ENCODE measurements at places on chromosomes 6 and 20.

DNA sequence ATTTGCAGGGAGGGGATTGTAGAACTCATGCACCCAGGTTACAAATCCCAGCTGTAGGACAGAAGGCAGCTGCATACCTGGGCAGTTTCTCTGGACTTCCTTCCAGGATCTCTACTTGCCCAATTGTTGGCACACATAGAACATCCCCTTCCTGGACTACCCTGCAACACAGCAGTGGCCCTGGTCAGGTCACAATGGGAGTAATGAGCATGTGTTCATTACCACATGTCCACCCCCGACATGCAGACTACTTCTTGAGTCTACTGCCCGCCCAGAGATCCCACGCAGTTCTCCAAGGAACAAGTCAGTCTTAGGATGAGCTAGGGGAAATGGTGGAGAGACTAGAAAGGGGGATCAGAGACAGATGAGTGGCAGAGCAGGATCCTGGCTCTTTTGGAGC is 5.1 kb downstream of the PEX6 start:
- no peak for DNase-seq

DNA sequence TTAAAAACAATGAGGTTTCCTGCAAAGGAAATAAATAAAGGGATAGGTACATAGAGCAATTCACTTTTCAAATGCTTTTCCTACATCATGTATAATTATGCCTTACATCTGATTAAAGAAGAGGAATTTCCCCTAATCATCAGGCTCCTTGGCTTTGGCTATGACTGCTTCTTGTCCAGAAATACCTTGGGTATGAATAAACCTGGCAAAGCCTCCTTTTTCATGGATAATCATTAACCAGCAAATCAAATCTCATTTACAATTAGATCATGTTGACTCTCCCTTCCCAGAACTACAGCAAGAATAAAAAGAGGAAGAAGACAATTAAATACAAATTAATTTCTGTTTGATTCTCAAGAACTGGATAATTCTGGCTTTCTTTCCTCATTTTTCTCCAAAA is 58.0 kb upstream of the CD2AP start:
- DNase-seq = no peak

DNA sequence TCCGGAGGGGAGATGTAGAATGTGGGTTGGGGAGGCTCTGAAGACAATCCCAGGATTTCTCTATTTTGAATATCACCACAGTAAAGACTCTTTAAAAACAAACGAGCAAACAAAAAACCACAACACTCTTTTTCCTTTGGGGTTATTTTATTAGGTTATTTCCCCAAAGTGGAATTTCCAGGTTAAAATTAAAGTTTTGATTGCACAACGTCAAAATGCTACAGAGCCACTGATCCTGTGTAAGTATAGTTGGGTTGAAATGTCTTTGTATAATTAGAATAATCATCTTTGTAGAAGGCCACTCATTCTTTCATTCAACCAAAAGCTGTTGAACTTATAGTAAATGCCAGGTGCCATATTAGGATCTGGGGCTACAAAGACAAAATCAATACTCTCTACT is 19.6 kb upstream of the PIM1 start:
- DNase-seq = no peak

DNA sequence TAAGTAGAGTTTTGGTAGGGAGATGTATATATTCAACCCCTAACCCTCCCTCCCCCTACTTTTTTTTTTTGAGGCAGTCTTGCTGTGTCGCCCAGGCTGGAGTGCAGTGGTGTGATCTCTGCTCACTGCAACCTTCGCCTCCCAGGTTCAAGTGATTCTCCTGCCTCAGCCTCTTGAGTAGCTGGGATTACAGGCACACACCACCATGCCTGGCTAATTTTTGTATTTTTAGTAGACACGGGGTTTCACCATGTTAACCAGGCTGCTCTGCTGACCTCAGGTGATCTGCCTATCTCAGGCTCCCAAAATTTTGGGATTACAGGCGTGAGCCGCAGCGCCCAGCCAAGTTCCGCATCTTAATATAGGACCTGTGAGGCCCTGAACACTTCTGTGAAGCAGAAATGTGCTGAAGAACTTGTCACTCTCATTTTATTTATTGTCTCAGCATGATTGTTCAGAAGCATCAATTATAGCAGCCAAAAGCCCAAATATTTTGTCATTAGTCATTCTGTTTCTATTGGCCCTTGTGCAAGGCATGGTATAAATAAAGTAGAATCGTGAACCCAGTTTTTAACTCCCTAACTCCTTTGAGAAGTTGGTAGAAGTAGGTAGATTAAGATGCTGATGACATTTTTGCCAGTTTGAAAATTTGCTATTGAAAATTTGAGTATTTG is 19.4 kb downstream of the DSTN start:
- DNase-seq = no peak
